NT2/D1 (cell line): ENCODE measurements at places on chromosomes 1 and 21.

GRCh38 chr1:2234762-2235113 is 6.6 kb downstream of the SKI start:
- no peak for DNase-seq

- no peak for DNase-seq
Observed at GRCh38 chr1:60863131-60863530, 219.2 kb upstream of the NFIA start.

DNA sequence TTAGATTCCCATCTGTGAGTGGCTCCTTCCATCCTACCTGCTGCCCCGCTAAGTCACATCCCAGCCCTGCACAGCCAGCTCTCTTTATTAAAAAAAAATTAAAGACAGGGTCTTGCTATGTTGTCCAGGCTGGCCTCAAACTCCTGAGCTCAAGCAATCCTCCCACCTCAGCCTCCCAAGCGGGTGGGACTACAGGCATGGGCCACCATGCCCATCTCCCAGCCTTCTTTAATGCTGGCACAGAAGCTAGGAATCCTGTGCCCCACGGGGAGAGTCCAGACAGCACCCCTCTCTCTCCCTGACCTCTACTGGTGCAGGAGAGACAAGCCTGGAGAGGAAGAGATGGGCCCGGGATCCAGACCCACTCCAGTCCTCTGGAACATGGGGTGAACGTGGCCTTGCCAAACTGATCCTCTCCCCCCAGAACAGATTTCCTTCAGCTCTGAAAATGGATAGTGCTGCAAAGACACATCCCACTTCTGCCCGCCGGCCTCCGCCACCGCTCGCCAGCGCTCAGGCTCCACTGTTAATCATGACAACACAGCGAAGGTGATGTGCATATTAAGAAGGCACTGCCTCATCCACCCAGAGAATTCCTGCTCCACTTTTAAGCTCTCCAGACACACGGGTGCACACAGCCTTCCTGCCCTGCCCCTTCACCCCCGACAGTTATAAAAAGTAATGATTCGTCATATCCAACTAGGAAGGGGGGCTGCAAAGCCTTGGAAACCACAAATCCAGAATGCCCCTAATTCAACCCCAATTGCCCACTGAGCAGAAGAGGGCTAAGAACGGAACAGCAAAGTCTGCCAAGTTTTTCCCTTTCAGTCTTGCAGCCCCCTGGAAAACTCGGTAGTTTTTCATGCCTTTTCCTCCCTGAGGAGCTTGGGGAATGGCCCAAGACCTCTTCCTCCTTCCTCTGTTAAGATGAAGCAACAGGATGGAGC is 68.1 kb downstream of the MRPL37 start:
- DNase-seq, result no peak

DNA sequence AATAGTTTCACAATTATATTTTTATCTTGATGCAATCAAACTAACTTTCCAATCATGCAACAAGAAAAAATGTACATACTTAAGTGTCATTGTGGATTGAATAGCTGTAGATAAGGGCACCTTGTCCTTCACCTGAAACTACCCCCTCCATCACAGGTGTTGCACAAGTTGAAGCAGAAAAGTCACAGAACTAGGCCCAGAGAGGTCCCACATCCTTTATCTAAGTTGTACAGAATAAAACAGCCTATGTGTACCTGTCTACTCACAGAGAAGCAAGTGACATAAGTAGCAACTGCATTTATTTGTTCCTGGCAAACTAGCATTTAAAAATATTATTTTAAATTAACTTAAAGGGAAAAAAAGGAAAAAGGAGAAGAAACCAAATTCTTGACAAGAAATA is 256.8 kb downstream of the FAF1 start:
- no peak for DNase-seq

- no peak for DNase-seq
Observed at GRCh38 chr1:231396643-231397042, 25.4 kb downstream of the EGLN1 start.
